ENCODE measurements at places on chromosomes 11 and 22.

DNA sequence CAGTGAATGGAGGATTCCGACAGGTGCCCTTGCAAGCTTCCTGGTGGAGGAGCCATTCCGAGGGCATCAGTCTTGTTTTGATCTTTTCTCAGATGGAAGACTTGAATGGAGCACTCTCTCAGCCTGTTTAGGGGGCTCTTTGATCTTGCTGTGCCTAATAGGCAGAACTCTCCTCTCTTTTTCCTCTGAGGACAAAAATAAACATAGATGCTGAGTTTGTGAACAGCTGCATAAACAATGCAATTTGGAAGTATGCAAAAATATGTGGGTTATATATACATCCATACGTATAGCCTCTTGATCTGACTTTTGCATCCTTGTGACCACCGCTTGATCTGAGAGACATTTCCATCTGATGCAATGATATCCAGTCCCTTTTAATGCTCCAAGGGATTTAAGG is 29.1 kb downstream of the BARX2 start:
- no peak for DNase-seq

DNA sequence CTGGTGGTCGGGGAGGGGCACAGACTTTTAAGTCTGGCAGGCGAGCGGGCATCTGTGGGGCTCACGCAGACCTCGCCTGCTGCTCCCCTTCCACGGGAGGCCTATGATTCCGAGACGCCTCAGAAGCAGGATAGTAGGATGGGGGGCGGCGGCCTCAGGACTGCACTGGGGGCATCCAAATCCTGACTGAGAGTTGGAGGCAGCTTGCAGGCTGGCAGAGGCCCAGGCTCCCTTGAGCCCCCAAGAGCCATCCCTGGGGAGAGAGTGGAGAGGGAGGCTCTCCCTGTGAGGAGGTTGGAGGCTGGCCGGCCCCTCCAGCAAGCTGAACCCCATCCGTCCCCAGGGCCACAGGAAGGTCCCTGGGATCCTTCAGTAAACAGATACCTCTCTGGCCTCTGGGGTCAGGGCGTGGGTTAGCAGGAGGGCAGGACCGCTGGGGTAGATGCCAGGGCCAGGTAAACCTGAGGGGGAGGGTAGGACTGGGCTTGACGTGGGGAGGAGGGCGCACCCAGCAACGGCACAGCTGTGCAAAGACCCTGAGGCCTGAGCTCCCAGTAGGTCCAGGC is 33.3 kb downstream of the SBF1 start:
- DNase-seq, result no peak

GRCh38 chr11:102760344-102761035 is 19.9 kb downstream of the MMP10 start:
- no peak for DNase-seq

- DNase-seq, result no peak
These were observed 169.9 kb upstream of the CCDC90B start for GRCh38 chr11:83456075-83456474.

- DNase-seq, result no peak
These were observed 218.6 kb downstream of the FAT3 start for GRCh38 chr11:92443199-92443598.

- DNase-seq, result no peak
These were observed at the start of gene TIMP3 for GRCh38 chr22:32801537-32802236. Gene TIMP3 (plus strand): TSS chr22:32801705. CDS start chr22:32802002, 297 bp downstream.

DNA sequence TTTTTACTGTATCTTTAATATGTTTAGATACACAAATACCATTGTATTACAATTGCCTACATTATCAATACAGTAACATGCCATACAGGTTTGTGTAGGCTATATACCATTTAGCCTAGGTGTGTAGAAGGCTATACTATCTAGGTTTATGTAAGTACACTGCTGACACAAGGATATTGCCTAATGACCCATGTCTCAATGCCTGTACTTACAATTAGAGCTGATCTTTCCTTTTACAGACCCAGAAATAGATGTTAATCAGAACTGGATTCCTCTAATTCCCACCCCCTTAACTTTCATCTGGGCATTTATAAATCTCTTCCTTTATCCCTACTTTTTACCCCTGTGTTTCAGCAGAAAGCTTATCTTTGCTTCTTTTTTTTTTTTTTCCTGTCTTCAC is 229.5 kb downstream of the METTL15 start:
- DNase-seq, result no peak

- no peak for DNase-seq
These were observed 31.1 kb downstream of the GRAMD1B start for GRCh38 chr11:123461164-123461563.

DNA sequence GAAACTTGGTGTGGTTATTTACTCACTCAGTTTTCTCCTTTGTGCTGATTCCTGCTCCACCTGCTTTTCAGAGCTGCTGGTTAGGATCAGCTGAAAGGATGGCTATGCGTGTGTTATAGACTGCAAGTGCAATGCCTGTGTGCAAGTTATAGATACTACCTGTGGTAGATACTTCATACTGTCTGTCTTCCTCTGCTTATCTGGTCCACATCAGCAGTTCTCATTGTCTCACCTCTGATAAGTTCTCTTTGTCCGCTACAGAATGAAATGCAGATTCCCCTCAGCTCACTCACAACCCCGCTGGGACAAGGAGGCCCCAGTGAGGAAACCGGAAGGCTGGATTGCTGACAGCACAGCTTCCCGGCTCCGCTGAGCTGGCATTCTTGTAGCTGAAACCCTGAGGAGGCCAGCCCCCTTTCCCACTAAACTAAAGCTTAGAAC is 37.5 kb upstream of the LYVE1 start:
- no peak for DNase-seq

GRCh38 chr11:120432056-120433018 is 79.2 kb upstream of the GRIK4 start:
- no peak for DNase-seq

DNA sequence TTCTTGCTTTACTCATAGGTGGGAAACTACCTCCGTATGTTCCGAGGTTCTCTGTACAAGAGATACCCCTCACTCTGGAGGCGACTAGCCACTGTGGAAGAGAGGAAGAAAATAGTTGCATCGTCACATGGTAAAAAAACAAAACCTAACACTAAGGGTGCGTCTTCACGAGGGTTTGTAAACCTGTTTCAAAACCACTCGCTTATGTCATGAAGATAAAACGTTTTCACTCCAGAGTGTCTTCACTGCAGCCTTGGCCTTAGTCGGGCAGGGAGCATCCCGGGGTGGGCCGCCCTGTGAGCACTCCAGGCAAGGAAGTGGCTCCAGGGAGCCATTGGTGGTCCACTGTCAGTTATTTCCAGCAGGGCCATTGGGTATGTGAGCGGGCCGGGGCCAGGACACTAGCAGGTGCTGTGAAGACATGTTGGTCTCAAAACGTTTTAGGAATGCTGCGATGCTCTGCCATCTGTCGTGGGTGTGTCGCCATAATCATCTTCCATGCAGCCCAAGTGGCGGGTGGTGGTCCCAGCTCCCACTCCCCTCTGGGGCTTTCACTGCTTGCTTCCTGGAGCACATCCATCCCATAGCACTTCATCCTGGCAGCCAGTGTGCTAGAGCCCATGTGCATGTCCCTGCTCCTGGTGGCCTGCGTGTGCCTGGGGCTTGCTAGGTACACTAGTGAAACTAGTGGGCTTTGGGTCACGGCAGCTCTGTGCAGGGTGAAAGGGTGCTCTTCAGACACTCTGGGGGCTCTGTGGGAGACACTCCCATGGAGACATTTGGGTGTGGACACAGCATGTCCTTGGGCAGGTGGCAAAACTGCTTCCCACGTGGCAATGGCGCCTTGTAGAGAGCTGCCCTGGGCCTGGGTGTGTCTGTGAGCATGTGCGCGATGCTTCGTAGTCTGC is 5.2 kb downstream of the SMARCB1 start:
- DNase-seq, result no peak

DNA sequence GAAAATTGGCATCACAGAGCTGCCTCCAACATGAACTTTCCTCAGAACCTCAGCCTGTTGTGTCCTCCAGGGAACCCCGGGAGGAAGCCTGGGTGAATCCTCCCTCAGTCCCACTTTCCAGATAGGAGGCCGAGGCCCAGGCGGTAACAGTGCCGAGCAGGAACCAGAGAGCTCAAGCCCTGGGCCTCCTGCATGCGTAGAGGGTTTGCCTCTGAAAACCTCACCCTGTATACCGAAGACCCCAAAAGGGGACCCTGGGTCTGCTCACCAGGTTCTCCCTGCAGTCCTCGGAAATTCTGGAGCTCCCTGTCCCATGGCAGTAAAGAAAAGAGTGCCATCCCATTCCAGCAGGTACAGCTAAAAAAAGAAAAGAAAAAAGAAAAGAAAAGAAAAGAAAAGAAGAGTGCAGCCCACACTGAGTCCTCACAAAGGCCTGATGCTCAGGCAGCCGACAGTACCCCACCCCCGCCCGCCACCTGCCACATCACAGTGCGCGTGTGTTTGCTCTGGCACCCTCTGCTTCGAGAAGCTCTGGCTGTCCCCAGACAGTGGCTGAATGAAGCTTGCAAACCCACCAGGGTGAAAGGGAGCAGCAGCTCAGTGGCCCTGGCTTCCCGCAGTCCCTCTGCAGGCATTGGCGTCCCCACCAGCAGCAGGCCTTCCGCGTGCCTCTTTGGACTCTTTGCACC is 28.4 kb upstream of the FADD start:
- no peak for DNase-seq

GRCh38 chr22:19019029-19019678 is 83.1 kb upstream of the PRODH start:
- DNase-seq, result no peak

GRCh38 chr11:120660024-120660565 is 148.5 kb downstream of the GRIK4 start:
- DNase-seq, result no peak

- DNase-seq, result no peak
These were observed 6.1 kb downstream of the PRR14L start for GRCh38 chr22:31743871-31744270.

DNA sequence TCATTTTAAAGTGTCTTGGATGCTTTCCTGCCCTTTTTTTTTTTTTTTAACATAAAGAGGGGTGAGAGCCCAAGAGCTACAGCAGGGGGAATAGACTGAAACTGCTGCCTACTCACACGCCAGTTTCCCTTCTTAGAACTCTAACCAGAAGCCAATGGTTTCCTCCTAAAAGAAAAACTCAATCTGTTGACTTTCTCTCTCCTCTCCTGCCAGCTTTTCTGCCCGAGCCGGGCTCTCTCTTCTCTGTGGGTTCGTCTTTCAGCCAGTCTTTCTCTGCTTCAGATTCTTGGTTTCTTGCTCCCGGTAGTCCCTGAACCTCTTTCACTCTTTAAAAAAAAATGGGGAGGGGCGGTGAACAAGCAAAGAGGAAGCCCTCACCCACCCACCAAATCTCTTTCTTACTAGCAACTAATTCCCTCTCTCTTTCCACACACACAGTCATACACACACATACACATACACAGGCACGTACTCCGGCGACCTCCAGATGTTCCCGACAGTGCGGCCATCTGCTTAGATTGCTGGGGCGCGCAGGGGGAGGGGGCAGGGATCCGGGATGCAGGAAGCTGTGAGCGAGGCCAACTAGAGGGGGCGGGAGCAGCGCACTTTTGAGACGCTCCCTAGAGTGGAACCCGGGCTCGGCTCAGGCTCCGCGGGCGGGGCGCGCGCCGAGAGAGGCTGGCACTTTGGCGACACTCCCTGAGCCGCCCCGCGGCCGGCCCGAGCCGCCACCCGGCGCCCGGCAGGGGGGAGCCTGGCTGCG is 444 bp upstream of the TSKU start:
- DNase-seq, result no peak

DNA sequence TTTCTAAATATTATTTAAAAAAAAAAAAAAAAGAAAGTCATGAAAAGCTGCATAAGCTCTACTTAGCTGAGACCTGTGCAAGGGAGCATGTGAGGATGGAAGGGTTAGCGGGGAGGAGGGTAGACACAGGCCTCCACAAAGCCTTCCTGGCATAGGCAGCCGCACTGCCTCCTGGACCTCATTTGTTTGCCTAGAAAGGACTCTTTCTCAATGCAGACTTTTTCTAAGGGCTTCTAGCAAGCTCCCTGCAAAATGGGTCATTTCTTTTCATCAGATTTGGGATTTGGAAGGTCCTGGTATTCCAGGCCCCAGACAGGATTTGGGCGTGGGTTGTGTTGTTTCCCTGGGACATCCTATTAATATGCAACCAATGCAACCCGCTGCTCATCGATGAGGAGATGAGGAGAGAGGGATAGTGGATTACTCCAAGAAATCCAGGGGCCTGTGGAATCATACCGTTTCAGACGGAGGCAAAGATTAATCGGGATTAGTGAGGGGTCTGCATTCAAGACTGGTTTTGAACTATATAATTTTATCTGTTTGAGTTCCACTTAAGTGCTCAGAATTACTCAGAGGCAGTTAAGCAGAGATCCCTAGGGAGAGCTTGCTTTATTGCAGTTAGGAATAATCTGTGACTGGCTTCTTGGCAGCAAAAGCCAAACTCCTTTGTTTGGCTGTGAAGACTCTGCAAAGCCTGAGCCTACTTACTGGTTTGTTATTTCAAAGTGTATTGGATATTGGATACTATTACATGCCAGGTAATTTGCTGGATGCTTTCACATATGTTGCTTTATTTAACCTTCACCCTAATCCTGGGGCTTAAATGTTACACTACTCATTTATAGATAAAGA is 106.9 kb upstream of the NAV2 start:
- DNase-seq, result no peak

DNA sequence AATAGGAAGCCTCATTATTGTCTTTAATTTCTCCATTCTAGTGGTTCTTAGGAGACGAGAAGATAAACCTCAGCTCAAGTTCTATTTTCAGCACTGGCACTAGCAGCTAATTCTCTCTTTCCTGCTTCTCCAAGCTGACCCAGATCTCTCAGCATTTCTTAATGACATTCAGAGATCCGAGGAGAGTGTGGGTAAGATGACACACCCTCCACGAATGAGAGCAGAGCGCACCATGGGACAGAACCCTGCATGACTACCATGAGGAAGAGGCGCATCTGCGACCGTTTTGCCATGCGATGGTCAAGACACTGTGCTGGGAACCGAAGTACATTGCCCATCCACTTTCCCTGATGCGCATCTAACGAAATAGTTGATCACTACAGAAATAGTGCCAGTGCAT is 241.8 kb downstream of the LARGE1 start:
- DNase-seq, result no peak

DNA sequence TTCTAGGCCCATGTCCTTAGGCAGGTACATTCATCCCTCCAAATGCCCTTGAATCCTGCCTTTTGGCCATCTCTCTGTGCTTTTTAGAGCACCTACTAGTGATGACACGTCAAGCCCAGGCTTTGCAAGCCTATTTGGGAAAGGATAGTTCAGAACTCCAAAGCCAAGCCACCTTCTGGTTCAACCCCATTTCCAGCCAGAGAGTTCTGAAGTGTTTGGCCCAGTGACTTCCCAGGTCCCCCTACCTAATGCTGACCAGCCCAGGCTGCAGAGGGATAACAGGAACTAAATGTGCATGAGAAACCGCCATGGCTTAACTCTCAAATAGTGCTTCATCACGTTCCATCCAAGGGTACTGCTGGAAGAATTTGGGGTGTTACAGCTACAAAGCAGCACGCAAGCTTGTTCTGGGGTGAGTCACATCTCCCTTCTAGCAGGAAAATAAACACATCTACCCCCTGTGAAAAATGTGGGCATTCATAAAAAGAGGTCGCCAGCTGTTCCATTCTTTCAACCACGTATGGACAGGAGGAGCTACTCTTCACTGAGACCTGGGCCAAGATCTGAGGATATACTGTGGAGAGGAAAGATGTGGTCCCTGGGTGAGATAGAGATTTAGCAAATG is 2.0 kb upstream of the FXYD6 start:
- no peak for DNase-seq
